ENCODE measurements at places on chromosomes 11 and 22.

GRCh38 chr11:64036087-64037026 is 626 bp downstream of the FLRT1 start:
- no peak for DNase-seq

- DNase-seq, result peak; percentile 48
These were observed 5.7 kb upstream of the INTS4 start for GRCh38 chr11:78000193-78000592.

GRCh38 chr22:31102441-31103081 is 4.8 kb downstream of the SELENOM start:
- DNase-seq, result no peak

- no peak for DNase-seq
These were observed 74.3 kb downstream of the GRAMD1B start for GRCh38 chr11:123504401-123504800.

- DNase-seq, result no peak
These were observed 19.3 kb upstream of the MPPED1 start for GRCh38 chr22:43392385-43392989.

DNA sequence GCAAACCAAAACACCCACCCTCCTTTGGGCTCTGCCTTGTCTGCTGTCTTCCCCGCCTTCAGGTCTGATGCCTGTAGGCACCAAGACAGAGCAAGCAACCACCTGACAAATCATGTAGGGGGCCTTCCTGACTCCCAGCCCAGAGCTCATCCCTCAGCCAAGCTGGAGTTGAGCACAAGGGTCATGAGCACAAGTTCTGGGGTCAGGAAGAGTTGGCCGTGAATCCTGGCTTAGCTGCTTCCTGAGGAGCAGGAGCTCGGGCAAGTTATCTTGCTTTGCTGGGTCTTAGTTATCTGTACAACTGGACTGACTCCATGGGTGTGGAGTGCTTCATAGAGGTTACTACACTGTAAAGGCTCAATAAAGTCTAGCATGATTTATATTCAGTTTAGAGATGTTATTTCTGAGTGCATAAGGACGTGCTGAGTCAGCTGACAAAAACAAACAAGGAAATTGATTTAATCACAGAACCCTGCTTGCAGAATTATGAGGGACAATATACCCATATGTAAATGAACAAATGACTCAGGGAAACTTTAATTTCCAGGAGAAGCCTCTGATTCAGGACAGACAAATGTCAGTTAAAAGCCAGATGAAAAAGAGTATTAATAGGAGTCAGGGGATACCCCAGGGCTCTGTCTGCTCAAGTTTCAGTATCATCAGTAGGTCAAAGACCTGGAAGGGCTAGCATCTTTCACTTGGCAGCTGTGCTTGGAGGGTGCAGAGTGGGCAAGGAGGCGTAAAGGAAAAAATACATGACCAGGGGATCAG is 15.0 kb upstream of the APOA1 start:
- no peak for DNase-seq

GRCh38 chr11:8242118-8242475 is 21.6 kb downstream of the LMO1 start:
- no peak for DNase-seq

- no peak for DNase-seq
These were observed 12.6 kb upstream of the MAPK8IP1 start for GRCh38 chr11:45872651-45873356.

DNA sequence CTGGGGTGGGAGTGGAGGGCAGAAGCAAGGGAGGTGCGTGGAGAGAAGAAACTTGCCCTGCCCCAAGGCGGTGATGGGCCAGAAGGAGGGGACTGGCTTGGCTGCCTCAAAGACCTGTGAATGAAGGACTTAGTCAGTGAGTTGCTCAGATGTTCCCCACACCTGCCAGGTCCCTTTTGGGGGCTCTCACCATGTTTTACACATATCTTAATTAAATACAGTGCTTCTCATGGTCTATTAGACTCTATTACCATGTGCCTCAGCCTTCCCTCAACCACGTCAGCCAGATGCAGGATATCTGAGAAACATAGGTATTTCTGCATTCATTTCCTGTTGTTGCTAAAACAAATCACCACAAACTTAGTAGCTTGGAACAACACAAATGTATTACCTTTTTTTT is 429.5 kb downstream of the BUD13 start:
- DNase-seq, result no peak

DNA sequence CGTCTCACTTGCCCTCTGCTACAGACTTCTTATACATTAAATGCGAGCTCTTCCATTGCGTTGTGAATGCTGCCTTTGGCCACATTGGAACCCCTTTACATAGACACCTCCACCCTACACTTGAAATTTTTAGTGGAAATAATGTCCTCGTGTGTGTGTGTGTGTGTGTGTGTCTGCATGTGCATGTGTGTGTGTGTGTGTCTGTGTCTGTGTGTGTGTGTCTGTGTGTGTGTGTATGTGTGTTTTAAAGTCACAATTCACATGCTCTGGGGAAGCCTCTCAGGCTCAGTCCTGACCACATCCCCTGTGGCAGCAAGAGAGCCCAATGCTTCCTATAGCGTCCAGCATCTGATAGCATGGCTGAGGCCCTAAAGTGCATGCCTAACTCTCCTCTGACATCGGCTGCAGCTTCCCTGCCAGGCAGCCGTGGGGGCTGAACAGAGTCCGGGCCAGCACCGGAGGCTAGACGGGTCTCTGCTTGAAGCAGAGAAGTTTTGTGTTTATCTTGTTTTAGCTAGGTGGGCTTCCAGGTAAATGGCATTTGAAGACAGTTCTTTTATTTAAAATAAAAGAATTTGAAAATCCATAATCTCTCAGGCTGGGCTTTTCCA is 64.5 kb upstream of the EMID1 start:
- DNase-seq, result no peak

GRCh38 chr22:24442352-24442744 is 14.9 kb downstream of the ADORA2A start:
- no peak for DNase-seq

GRCh38 chr11:70203751-70204465 is 812 bp downstream of the FADD start:
- peak; percentile 62 for DNase-seq

GRCh38 chr11:92728628-92729027 is 240.8 kb upstream of the MTNR1B start:
- DNase-seq, result no peak

GRCh38 chr22:34622602-34623001 is 443.4 kb upstream of the ISX start:
- DNase-seq, result no peak

DNA sequence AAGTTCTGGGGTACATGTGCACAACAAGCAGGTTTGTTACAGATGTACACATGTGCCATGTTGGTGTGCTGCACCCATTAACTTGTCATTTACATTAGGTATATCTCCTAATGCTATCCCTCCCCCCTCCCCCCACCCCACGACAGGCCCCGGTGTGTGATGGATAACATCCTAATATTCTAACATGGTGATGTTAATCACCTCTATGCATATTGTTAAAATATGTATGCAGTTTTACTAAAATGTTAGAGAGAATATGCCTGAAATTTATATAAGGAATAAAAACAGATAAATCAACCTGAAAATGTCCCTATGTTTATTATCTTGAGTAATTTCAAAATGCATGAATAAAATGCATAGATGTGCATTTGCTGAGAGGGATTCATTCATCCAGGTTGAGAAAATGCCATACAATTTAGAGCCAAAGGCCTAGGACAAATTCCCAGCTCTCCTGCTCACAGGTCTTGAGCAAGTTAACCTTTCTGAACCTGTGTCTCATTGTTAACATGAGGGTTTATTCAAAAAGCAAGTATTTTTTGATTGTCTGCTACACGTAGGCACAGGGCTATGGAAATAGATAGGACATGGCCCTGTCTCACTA is 38.7 kb downstream of the APIP start:
- DNase-seq, result no peak

- DNase-seq, result no peak
These were observed 984.7 kb downstream of the BRD1 start for GRCh38 chr22:48842976-48843375.

- DNase-seq, result no peak
These were observed 21.6 kb upstream of the NUP160 start for GRCh38 chr11:47869544-47870393.

- peak; percentile 20 for DNase-seq
These were observed 54.1 kb upstream of the ZBED5 start for GRCh38 chr11:10911907-10912306.

GRCh38 chr11:114160894-114161293 is 101.4 kb downstream of the ZBTB16 start:
- DNase-seq, result no peak

GRCh38 chr11:134945993-134946392 is 534.0 kb upstream of the B3GAT1 start:
- DNase-seq, result no peak

DNA sequence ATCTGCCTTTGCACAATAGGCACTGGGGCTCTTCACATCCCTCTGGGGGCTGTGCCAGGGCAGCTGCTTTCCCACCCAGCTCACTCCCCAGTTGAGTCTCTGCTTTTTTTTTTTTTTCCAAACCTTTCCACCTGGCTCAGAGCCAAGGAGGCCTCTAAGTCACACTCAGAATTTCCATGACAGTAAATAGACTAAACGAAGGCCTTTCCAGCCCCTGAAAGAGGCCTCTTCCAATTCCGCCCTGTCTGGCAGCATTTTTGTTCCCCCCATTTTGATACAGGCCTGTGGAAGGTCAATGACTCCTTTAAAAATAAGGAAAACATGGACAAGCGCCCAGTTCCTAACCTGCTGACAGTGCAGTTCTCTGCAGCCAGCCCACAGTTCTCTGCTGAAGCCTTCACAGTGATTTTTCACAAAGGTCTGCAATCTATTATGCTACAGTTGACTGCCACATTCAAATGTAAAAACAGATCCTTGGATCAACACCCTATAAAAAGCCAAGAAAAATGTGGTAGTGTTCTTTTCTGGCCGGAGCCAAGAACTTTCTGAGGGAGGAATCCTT is 107.5 kb upstream of the SESN3 start:
- DNase-seq, result no peak

DNA sequence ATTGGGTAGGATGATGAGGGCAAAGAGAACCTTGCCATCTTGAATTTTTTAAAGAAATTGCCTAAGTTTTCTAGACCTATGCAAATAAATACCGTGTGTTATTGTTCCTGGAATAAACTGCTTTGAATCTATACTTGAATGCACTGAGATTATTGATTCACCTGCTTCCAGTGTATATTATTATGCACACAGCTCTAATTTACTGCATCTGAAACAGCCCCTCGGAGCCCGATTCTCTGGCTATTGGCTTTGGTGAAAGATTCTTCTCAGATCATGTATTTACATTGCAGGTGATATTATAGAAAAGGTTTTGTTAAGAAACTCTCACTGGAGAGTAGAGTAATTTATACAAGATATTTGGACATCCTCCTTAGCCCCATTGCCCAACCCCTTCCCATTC is 254.2 kb downstream of the TENM4 start:
- DNase-seq, result no peak

DNA sequence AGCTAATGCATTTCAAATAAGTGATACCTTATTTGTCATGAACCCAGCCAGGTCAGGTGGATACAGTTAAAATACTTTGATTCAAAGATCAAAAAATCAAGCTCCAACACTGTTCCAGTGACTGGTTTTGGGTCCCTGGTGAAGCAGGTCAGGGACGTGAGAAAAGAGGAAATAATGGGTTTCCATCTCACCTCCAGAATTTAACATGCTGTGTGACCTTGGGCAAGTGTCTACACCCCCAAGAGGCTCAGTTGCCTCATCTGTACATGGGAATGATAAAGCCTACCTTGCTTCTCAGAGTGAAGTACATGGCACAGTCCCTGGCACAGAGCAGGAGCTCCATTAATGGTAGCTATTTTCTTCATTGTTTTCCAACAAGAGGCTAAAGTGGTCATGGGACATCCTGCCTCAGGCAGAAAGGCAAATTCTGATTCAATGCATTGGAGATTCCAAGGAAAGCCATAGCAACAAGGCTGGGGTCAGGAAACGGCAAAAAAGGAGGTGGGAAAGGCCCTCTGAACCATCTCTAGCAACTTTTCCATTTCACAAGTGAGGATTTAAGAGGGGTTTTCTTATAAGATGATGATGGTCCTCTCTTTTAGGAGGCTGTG is 108.5 kb downstream of the CSNK2A3 start:
- no peak for DNase-seq
